ENCODE measurements at places on chromosomes 7 and 10. TPM values are rescaled to one million over a fixed set of nuclear protein-coding genes. Genes with fewer than 3 reads are reported as not detected.
A peak's percentile ranks its signal among the peaks of the same experiment; 100 is the strongest.

GRCh38 chr10:125159486-125159931 lies 854 bp downstream of the CTBP2 start:
- H3K27ac ChIP-seq, result no peak overlapping the region
- peak overlapping the region; percentile 28 for H3K4me3 ChIP-seq
- H3K4me1 ChIP-seq, result peaks cover 11% of the 10 kb centered on the region
- DNase-seq, result no peak

DNA sequence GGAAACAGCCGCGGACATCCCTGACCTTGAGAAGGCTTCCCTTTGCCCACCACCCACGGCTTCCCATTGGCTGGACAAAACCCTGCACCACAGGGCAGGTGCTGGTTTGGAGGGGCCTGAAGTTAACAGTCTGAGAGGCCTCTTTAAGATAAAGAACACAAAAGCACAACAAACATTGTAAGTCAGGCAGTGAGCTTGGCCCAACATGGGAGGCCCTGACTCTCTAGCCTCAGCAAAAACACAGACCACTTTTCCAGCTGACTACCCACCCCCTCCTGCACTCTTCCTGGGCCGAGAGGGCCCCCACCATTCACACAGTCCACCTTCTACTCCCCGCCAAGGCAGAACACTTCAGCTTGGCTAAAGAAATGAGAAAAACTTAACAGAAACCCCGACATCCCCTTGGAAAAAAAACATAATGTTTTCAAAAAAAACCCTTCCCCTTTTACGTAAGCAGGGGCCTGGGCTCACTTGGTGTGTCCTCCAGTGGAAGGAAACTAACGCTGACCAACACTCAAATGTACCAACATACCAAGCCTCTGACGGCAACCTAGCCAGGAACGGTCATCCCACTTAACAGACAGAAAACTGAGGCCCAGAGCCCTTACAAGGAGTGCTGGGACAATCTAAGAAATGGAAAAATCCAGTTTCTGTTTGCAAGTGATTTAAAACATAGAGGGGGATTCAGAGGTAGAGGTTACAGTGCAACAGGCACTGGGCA lies 80.9 kb downstream of the COBL start:
- no peaks in the 10 kb centered on the region for H3K4me1 ChIP-seq
- H3K27me3 ChIP-seq, result no peaks in the 10 kb centered on the region
- H3K36me3 ChIP-seq, result no peaks in the 10 kb centered on the region
- H3K27ac ChIP-seq, result no peak overlapping the region

DNA sequence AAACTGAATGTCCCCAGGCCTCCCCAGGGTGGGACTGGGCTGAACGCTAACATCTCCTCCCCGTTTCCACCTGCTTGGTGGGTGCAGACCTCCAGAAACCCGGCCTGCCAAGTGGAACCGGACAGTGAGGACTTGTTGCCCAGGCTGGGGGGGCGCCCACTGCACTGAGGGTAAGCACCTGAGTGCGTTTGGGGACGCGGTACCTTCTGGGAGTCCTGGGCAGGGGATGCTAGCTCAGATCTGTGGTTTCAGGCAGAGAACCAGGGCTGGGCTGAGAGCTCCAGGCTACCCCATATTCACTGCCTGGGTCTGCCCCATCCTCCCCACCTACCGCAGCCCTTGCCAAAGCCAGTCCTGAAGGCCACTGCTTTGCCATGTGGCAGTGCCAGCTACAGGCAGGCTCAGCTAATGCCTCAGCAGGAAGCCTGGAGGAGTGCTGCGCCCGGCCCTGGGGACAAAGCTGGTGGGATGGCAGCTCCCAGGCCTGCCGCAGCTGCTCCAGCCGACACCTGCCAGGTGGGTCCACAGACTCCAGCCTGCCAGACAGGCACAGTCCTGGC lies 3.5 kb upstream of the ZNF467 start:
- H3K36me3 ChIP-seq, result no peaks in the 10 kb centered on the region
- DNase-seq, result no peak
- H3K27me3 ChIP-seq, result peaks cover 21% of the 10 kb centered on the region
- no peak overlapping the region for H3K27ac ChIP-seq

- no peaks in the 10 kb centered on the region for H3K36me3 ChIP-seq
- H3K27me3 ChIP-seq, result no peaks in the 10 kb centered on the region
- H3K27ac ChIP-seq, result no peak overlapping the region
- no peak overlapping the region for H3K4me3 ChIP-seq
- no peaks in the 10 kb centered on the region for H3K4me1 ChIP-seq
- no peak for DNase-seq
These were observed 271.8 kb upstream of the NRG3 start for GRCh38 chr10:81603106-81603620.

Gene NPTX2
- not detected for total RNA-seq
